ENCODE measurements at places on chromosomes 11 and 22.

DNA sequence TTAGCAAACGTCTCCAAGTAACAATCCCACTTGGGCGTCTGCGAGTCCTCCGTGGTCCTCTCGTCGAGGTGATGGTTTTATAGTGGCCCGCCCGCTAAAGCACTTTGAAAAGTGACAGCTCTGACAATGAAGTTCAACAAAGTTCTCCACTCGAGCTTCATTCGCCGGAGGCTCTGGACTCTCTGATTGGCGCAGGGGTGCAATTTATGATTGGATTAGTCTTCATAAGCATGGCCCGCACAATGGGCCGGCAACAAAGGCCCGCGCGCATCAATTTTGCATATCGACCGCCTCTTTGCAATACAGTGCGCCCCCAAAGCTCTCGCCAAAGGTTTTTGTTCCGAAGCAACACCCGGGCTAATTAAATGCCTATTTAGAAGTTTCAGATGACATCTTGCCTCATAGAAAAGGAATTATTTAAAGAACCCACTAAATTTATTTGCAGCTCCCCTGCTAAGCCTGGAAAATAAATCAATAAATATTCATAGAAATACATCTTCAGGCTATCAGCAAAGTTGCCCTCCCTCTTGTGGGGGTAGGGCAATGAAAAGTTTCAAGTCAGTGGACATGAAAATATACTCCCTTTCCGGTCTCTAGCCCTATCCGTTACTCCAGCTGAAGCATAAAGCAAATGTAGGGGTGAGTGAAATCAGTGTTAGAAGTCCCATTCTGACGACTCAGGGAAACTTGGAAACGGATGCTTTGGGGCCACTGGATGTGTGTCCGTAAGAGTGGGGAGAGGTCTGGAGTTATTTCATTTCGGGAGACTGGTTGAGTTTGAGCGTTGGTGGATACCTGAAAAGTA, at the start of gene DBX1:
Gene DBX1 (minus strand): TSS at position 51 of the 805 bp plus-strand sequence. CDS start 151 bp downstream, outside the sequence.
- DNase-seq: no peak

DNA sequence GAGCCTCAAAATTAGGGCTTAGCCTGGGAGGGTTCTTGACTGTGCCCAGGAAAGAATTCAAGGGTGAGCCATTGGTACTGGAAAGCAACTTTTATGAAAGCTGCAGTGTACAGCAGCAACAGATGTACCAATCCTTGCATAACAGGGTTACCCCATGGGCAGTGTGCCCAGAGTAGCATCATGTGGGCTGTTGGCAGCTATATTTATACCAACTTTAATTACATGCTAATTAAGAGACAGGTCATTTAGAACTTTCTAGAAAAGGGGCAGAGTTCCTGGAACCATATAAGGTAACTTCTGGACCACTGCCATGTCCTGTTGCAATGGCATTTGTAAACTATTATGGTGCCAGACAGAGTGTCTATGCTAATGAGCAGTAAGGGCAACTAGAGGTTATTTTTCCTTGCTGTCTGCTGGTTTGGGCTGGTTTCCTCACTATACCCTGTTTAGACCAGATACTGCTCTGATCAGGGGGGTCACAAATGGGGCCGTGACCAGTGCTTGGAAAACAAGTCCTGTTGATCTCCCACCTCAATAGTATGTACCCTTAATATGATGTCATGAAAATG, 1120.5 kb upstream of the RAG2 start:
- no peak for DNase-seq

- no peak for DNase-seq
Measured at GRCh38 chr11:133382131-133382812, 150.0 kb downstream of the OPCML start.

- DNase-seq: no peak
Measured at GRCh38 chr11:10407055-10407454, 48.0 kb upstream of the AMPD3 start.

DNA sequence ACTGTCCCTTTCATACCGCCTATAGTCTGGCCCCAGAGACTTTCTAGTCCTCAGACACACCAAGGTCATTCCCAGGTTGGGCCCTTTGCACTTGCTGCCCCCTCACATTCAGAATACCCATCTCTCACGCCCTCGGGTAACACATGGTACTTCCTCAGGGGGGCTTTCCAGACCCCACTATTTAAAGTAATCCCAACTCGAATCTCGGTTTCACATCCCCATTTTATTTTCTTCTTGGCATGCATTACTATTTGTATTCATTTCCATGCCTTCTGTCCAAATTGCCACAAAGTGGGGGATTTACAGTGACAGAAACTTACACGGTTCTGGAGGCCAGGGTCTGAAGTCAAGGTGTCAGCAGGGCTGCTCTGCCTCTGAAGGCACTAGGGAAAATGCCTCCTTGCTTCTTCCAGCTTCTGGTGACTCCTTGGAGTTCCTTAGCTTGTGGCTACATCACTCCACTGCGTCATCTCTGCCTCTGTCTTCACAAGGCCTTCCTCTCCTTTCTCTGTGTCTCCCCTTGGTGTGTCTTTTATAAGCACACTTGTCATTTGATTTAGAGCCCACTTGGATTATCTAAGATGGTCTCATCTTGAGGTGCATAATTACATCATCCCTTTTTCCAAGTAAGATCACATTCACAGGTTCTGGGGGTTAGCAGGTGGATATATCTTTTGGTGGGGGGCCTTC, 15.1 kb downstream of the RCN1 start:
- peak; percentile 69 for DNase-seq

GRCh38 chr22:29195118-29195963, 10.4 kb upstream of the EMID1 start:
- no peak for DNase-seq

DNA sequence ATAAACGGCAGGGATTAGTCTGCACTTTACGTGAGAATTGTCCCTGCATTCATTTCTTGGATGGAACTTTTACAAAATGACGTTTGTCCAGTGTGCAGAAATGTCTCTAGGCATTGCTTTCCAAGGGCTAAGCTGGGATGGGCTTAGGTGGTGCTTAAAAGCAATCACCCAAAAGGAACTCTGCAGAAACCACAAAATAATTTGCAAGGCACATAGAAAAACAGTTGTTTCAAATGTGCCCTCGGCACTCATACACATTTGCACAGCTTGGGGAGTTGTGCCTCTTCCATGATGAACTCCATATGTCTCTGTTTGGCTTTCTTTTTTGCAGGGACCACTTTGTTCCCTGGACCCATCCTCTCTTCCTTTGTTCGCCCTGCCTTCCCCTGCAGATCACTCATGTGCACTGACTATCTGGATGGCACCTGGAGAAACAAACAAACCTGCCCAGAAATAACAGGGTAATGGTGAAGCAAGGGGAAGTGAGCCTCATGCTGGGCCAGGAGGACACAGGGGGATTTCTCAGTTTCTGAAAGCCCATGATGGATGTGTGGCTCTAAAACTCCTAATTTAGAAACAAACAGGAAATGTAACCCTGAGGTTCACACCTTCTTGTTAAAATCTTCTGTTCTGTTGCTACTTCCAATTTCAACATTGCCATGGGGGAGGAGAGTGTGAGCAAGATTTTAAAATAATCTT, 150.2 kb downstream of the SNX19 start:
- peak; percentile 63 for DNase-seq

- no peak for DNase-seq
Measured at GRCh38 chr11:110486156-110486555, 56.4 kb downstream of the FDX1 start.

DNA sequence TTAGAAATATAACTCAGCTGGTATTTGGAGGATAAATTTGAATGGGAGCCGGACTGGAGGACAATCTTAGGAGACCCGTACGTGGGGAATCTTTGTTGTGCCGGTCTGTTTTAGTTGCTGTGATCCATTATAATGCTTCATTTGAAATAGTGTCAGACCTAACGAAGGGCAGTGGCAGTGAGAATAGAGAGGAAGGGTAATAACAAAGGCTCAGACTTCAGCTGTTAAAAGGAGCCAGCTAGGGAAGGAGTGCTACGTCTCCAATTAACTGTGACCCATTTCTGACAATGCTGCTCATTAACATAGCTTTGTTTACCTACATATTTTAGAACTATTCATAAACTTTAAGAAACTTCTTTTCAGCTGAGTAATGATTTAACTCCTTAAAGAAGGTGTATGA, 246.9 kb downstream of the OPCML start:
- DNase-seq: no peak

DNA sequence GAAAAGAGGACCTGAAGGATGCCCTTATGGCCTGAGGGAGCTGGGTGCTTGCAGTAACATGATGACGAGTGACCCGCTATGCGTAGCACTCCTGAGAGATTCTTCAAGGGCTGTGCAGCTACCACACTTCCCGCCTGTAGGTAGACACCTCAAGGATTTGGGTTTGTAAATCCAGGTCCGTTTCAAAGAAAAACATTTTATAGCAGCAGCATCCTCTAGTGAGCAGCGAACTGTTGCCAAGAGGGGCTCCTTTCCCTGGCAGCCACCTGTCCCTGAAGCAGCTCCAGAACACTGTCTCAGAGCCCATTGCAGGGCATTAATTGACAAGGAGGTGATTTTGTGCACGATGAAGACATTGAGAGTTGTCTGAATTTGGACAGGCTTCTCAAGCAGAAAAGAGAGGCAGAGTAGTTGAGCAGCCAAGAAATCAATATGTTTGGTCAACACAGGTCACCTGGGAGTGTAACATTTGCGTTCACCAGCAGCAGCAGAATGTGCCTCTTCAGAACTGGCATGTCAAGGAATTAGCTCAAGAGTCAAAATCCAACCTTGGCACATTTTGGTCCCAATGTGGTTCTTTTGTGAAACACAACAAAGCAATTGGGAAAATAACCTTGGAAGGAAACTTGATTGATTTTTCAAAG, 209.8 kb upstream of the MTNR1B start:
- DNase-seq: no peak

- no peak for DNase-seq
Measured at GRCh38 chr11:69662806-69663205, 12.3 kb downstream of the LTO1 start.

Data from GM06990 (cell line).